Stimulated activated memory B cell treated with anti-CD40 and anti-IgM and Interleukin-4, amounts not matched to agents 10 μg/mL and 1 μg/mL and 100 μg/mL, for 72 hours (primary cell): ENCODE measurements at places on chromosomes 13 and 19.

DNA sequence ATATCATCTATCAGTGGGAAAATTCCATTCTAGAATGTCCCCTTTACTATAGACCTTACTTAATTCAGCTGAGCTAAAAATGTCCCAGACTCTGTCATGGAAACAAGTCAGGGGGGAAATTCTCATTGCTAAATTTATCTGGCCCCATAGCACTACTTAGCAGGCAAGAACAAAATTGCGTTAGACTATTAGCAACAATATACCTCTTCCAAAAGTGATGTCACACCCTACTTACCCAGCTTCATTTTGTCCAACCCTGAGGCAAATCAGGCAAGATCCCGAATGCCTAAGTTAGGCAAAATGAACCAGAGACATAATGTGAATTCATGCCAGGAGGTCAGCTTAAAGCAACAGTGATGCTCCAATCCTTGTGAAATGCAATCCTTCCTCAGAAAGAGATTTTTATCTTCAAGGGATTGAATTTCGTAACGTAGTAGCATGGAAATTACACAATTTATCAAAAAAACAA is 93.7 kb downstream of the FRY start:
- peak; percentile 31 for ATAC-seq

DNA sequence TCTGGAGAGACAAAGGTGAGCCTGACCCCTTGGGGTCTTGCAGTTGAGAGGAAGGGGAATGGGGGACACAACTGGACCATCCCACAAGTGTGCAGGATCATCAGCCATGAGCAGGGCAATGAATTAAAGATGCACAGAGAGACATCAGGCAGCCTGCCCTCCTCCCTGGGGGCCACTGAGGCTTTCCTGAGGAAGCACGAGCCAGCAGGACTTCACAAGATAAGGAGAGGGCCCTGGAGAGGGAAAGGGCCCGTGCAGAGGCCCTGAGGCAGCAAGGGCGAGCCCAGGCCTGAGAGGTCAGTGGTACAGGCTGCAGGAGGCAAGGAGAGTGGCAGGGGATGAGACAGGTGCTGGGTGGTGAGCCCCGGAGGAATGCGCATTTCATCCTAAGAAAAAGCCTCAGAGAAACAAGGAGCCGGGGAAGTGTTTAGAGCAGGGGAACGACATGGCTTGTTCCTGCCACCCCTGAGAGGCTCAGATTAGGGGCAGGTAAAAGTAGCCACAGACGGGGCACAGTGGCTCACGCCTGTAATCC is 9.0 kb upstream of the PRKD2 start:
- no peak for ATAC-seq

DNA sequence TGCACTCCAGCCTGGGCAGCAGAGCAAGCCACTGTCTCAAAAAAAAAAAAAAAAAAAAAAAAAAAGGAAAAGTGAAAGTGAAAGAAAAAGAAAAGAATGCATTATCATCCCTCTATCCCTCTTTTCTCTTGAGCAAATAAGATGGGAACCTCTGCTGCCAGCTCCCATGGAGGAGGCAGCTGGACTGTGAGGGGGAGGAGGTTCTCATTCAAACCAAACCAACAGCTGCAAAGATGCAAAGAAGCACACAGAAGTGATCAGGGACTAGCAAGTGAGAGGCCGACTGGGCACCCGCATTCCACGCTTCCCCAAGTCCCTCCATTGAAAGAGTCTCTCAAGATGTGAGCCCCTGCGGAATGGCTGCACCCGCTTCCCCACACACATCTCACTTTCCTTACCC is 63.5 kb downstream of the TSHZ3 start:
- ATAC-seq: no peak

DNA sequence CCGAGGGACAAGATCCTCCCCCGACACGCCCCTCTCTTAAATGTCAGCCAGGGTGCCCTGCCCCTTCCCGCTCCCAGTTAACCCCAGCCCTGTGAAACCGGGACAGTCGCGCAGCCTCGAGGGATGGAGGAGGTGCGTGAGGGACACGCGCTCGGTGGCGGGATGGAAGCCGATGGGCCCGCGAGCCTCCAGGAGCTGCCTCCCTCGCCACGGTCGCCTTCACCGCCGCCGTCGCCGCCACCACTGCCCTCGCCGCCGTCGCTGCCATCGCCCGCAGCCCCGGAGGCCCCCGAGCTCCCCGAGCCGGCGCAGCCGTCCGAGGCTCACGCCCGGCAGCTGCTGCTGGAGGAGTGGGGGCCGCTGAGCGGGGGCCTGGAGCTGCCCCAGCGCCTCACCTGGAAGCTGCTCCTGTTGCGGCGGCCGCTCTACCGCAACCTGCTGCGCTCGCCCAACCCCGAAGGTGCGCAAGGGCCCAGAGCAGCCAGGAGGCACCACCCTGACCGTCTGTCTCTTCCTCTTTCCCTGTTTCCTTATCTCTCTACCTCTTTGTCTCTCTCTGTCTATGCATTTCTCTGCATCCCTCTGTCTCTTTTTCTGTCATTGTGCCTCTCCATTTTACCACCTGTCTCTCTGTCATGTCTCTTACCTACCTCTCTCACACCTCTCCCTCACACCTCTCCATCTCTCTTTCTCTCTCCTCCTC is at the start of gene NCCRP1:
NCCRP1 (plus strand) TSS at position 105 of the 703 bp plus-strand sequence; CDS start at position 124, 19 bp downstream.
- ATAC-seq: peak; percentile 40

DNA sequence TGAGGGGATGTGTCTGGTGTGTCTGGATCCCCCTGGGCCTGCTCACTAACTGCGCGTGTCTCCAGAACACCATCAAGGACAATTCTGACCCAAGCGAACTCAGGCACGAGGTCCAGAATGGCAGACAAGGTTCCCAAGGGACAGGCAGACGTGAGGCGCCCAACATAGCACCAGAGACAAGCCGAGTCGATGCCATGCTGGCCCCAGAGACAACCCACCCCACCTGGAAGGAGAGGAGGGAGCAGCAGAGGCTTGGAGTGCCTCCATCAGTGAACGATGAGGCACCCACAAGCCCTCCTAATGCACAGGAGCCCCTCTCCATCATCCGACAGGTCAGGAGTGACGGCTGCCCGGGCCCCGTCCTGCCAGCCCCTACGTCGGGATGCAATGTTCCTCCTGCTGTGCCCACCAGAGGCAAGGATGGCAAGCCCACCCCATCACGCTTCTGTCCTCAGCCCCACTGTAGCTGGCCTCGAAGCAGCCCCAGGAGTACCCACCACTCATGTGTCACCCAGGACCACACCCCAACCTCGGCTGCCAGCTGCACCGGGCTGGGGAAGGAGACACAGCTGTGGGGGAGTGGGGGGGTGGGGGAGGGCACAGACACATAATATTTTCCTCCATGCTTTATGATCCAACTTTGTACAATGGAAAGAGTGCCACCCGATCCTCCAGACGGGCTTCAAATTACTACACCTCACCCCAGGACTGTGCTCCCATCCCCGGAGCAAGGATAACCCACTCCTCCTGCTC is 11.8 kb downstream of the AP3D1 start:
- no peak for ATAC-seq

GRCh38 chr13:60689076-60689475 is 292.1 kb downstream of the TDRD3 start:
- ATAC-seq: no peak

GRCh38 chr13:44317752-44318151 is 55.9 kb upstream of the SERP2 start:
- no peak for ATAC-seq

DNA sequence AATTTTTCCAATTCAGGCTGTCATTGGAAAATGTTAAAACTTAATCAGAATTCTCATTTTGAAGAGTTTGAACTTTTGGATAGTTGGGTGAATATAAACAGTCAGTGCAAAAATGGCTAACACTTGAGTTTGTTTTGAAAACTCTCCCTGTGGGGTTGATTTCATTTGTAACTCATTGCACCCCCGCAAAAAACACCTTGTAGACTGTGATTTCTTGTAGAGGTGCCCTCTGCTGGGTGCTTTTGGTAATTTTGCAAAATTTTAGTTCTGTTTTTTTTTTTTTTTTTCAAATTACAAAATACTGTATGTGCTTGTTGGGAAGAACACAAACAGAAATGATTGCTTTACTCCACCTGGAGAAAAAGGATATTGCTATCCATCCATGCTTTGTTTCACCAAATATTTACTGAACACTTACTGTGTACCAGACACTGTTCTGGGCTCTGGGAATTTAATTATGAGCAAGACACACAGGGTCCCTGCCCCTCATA is 28.2 kb upstream of the GPI start:
- ATAC-seq: no peak

DNA sequence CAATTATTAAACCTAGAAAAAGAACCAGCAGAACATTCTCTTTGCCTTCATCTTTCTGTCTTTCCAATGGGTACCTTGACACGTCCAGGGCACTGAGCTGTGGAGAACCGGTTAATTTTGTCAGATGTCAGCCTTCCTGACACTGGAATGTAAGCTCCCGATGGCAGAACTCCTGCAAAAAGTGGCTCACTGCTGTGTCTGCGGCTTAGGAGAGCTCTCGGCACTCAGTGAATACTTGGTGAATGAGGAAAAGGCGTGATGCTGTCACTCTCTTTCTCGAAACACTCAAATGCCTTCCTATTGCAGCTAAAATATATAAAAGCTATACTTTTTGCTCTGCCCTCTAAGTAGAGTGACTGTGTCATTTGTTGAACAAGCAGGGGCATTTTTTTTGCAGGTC is 17.6 kb downstream of the CEBPA start:
- no peak for ATAC-seq

GRCh38 chr19:10086591-10087192 is 575 bp downstream of the SHFL start:
- ATAC-seq: peak; percentile 31

- ATAC-seq: no peak
Measured at GRCh38 chr19:31278555-31279435, 70.4 kb downstream of the TSHZ3 start.

- no peak for ATAC-seq
Measured at GRCh38 chr13:81726037-81726726, 1385.3 kb upstream of the SPRY2 start.

GRCh38 chr13:102609696-102610095 is 12.9 kb downstream of the TPP2 start:
- ATAC-seq: no peak

- no peak for ATAC-seq
Measured at GRCh38 chr13:80572923-80573316, 232.0 kb upstream of the SPRY2 start.

DNA sequence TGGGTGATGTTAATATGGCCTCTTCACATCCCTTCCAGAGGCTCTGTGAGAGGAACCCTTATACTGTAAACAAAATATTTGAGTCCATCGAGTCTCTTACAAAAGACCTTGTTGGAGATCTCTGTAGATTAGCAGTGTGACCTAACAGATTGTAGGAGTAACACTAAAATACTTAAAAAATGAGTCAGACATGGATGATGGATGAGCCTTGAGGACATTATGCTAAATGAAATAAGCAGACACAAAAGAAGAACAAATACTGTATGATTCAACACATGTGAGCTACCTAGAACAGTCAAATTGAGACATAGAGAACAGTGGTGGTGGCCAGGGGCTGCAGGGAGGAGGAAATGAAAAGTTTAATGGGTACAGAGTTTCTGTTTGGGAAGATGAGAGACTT is 152.2 kb upstream of the UBL3 start:
- ATAC-seq: peak; percentile 72

DNA sequence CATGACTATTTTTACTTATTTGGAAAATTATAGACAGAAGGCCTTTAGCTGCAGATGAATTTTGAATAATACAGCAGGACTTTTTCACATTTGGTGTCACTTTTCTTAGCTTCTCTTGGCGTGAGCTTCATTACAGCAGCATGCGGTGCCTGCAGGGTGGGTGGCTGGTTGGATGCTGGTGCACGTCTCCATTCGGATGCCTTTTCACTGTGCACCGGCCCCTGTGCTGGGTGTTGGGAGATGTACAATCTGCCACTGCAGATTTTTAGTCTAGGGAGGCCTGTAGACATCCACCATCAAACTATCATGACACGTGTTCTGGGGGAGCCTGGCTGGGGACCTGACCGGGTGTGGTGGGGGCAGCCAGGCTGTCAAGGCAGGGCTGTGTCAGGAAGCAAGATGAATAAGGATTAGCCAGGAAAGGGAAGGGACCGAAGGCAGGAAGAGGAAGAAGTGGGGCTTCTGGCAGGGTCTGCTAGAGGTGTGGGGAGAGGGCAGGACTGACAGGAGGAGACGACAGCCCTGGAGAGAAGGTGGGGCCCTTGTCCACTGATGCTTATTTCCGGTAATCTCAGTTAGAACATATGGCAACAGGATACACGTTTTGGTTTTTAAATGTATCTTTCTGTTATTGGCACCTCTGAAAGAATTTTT is 88.8 kb downstream of the ARHGEF7 start:
- peak; percentile 63 for ATAC-seq

DNA sequence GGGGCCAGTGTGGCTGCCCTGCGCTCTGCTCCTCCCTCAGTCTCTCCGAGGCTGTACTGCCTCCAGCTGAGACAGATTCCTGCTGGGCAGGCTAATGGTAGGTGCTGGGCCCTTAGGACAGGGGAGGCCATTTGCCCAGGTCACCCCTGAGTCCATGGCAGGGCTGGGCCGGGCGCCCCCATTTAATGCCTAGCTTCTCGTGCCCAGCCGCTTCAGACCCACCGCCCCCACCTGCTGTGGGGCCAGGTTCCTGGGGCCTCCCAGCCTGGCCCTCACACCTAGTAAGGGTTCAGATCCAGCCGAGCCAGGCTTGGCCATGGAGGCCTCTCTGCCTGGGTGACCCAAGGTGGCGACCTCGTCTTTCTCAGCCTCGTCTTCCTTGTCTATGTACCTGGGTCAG is 17.8 kb downstream of the PIAS4 start:
- no peak for ATAC-seq

DNA sequence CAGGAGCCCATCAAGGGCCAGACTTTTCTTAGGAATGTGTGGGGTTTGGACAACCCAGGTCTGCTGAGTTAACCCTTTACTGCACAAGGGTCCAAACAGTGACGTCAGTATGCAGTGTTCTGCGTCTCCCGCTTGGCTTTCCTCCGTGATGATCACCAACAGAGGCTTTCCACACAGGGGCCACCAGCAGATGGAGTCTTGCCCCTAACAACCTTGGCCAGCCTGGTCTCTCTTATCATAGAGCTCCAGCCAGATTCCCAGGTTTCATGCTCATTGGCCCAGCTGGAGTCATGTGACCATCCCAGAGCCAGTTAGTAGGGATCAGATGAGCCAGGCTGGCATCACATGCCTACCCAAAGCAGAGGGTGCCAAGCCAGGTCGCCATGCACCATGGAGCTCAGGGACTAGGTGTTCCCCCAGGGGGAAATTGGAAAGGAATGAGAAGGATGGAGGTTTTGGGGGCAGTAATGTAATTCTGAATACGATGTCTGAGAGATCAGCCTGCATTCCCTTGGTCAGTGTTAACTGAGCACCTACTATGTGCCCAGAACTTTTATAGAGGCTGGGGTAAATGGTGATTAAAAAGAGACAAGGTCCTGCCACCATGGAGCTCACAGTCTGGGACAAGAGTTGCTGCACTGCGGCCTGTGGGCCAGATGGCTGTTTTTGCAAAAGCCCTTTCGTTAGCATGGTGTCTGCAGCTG is 61.2 kb downstream of the MYH14 start:
- ATAC-seq: no peak

GRCh38 chr19:39032063-39032918 is at the start of gene FBXO27:
FBXO27 (minus strand) TSS chr19:39032549; CDS start chr19:39032227, 322 bp downstream.
- peak; percentile 6 for ATAC-seq

DNA sequence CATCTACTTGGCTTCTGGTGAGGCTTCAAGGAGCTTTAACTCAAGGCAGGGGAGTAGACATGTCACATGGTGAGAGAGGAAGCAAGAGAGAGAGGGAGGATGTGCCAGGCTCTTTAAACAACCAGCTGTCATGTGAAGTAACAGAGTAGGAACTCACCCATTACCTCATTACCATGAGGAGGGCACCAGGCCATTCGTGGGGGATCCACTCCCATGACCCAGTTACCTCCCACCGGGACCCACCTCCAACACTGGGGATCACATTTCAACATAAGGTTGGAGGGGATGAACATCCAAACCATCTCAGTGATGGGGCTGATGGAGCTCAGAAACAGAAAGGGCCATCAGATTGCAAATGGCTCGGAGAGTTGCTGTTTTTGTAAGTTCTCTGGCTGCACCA is 12.9 kb downstream of the VSTM2B start:
- ATAC-seq: no peak
